Activated CD4-positive, alpha-beta T cell treated with anti-CD3 and anti-CD28 coated beads for 4 hours (primary cell): ENCODE measurements at places on chromosomes 7 and 10.

GRCh38 chr10:5862360-5862961 lies 27.2 kb downstream of the ANKRD16 start:
- no peak for DNase-seq

DNA sequence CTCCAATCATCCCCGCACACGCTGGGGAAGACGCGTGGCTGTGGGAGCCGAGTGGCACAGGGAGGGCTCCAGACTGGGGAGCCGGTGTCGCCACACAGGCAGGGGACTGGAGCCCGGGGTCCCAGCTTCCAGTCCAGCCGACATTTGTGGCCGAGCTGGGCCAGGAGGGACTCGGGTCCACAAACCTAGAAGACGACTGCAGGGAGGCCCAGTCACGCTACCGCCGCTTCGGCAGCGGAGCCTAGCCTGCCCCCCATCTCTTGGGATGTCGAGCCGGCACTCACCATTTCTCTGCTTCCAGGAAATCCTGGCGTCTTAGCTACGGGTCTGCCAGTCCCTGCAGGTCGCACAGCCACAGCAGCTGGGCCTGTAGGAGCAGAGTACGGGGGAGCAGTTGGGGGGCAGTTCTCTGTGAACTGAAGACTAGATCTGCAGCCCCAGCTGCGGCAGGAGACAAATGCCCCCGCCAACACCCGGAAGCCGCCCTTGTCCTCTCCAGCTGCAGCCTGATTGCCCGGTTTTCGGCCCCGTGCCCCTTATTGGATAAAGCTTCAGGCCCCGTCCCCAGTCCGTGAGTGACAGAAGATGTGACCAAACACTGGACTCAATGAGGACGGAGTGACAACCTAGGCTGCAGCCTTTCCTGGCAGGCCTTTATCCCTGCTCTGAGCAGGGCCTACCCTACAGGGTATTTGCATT lies 270.7 kb downstream of the ZNF33B start:
- DNase-seq = no peak

DNA sequence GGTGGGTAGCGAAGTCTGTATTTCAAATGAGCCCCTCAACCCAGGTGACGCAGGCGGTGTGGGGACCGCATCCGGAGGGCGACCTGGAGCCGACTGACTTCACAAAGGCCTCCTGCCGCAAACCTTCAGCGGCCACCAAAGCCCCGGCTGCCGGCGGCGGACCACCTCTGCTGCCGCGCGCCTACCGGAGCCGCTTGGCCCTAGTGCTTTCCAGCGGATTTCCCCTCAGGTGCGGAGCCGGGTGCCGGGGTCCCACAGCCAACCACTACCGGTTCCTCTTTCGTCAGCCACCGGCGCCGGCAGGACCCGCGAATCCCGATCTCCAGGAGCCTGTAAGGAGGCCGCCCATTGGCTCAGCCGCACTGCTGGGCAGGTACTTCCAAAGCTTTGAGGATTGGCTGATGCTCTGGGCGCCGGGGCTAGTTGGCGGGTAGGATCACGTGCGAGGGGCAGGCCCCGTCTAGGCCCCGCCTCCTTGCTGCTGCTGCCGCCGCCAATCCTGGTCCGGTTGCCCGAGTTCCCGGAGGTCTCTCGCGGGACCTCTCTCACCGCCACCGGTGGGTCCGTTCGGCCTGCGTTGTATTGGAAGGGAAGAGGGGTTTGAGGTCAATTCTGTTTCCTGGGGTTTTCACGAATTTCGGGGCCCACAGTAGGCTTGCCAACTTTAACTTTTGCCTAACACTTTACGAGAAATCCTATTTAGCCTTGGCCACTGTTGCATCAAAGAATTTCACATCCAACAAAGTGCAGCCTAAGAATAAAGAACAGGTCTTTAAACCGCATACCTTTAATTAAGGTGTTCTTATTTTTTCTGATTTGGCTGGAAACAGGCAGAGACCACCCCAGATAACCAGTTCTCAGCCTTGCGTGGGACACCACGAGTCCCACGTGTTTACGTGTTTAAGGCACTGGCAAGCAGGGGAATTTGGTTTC lies at the start of gene GSTO2:
Gene GSTO2 (plus strand): TSS at position 472 of the 933 bp plus-strand sequence. CDS start 5,732 bp downstream, outside the sequence.
- DNase-seq = peak; percentile 98

DNA sequence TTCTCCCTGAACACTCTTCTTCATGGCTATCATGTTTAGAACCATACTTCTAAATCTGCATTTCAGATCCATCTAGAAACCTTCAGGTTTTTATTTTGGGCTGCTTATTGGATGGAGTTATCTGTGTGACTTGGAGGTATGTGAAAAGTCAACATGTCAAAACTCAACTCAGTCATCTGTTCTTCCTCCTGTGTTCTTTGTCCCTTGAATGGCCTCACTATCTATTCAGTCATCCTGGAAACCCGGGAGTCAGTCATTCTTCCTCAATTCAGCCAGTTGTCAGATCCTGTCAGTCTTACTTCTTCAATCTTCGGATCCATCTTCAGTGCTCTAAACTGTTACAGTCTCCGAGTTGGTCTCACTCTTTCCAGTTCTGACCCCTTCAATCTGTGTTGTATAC lies 52.2 kb downstream of the VKORC1L1 start:
- DNase-seq = no peak

DNA sequence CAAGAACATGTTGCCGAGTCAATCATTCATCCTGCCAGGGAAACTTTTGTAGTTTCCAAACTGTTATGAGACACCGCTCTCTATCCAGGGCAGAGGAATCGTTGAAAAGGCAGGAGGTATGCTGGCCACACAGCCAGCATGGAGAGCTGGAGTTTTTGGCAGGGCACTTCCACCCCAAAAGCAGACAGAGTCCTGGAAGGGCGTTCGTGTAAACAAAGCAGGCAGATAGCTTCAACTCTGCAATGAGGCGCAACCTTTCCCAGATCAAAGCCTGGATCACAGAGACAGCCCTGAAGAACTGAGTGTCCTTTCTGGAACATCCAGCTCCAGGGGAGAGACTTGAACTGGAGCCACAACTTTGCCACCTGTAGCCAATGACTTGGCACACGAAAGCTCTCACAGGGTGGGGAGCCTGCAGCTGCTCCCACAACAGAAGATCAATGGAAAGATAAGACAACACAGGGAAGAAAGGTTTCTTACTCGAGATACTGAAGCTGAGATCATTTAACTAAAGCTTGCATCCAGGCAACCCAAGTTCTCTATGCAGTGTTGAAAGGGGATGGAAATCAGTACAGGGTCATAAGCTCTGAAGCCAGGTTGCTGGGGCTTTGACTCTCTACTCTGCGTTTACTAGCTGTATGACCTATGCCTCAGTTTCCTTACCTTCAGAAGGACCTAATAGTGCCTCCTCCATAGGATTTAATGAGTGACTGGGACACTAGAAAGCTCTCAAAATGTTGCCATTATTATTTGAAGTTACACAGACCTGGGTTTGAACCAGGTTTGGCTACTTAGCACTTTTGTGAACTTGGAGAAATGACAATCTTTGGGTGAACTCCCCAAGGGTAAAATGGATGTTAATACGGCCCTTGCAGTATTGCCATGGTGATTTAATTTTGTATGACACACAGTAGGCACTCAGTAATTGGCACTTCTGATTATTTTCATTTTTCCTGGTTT lies 434.8 kb upstream of the NPVF start:
- no peak for DNase-seq

DNA sequence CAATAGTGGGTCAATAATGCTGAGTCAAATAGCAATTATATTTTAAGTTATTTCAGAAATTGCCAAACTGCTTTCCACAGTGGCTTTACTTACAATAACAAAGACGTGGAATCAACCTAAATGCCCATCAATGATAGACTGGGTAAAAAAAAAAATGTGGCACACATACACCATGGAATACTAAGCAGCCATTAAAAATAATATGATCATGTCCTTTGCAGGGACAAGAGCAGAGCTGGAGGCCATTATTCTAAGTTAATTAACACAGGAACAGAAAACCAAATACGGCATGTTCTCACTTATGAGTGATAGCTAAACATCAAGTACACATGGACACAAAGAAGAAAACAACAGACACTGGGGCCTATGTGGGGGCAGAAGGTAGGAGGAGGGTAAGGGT lies 15.0 kb upstream of the CYP3A4 start:
- no peak for DNase-seq

DNA sequence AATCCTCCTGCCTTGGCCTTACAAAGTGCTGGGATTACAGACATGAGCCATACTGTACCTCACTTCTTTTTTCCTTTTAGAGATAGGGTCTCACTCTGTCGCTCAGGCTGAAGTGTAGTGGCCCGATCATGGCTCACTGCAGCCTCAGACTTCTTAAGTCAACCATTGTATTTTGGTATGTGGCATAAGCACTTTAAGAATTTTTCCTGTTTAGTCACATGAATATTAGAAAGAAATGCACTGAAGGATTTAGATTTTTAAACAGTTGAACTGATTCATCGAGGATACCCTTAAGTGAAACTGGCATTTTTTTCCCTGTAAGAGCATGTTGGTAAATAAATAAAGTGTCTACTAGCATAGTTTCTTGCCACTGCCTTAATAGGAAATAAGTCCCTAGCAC lies 319.3 kb upstream of the CACNA2D1 start:
- no peak for DNase-seq
